COR-L47 (cell line): ENCODE measurements at places on chromosomes 11 and 22.

- DNase-seq = no peak
Observed at GRCh38 chr22:46774253-46774979, 12.0 kb downstream of the TBC1D22A start.

- DNase-seq = no peak
Observed at GRCh38 chr22:39360674-39361413, 11.1 kb downstream of the SYNGR1 start.

GRCh38 chr22:29626497-29627195, 23.2 kb downstream of the NF2 start:
- no peak for DNase-seq

GRCh38 chr22:36493690-36494110, 12.3 kb upstream of the TXN2 start:
- no peak for DNase-seq
